ENCODE measurements at places on chromosomes 6 and 20.

GRCh38 chr20:10971096-10971495 lies 297.3 kb upstream of the JAG1 start:
- no peak for DNase-seq

DNA sequence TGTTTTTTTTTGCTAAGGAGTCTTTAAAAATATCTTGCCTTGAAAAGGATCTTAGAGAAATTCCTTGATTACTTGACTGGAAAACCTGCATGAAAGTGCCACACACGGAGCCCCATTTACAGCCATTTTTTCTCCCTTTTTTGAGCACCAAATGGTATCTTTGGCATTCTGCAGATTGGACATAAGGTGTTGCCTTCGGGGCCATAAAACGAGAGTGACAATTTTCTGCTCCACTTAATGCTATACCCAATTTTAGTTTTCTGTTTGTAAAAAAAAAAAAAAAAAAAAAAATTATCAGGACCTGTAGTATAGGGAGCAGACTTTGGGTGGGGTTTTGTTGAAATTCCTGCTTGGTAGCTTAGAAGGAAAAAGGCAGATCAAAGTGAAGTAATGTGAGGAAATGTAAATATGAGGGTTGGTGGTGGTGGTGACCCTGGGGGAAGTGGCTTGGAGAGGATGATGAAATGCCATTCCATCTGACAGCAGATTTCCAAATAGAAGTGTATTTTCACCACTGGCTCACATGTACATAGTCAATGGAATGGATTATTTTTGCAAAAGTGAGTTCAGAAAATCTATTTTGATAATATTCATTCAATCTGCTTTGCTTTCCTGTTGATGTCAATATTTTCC lies 212.1 kb upstream of the SOX4 start:
- DNase-seq, result no peak

GRCh38 chr6:16803294-16804200 lies 42.3 kb upstream of the ATXN1 start:
- DNase-seq, result no peak

DNA sequence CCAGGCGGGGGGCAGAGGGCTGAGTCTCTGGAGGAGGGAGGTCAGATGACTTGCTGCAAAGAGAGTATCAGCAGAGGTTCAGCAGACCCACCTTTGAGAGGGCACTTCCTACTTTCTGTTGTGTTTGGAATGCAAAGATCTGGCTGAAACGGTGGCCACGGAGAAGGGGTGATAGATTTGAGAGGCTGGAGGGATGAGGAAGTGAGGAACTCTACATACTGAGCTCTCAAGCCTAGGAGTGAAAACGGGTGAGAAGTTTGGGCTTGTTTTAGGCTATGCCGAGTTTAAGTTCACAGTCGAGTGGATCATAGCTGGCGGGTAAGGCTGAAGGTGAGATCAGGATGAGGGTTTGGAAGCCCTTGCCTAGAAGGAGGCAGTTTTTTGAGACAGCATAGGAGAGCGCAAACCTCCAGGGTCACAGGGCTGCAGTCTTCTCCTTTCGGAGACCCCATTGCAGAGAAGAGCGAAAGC lies 477 bp upstream of the ITPA start:
- DNase-seq, result no peak

DNA sequence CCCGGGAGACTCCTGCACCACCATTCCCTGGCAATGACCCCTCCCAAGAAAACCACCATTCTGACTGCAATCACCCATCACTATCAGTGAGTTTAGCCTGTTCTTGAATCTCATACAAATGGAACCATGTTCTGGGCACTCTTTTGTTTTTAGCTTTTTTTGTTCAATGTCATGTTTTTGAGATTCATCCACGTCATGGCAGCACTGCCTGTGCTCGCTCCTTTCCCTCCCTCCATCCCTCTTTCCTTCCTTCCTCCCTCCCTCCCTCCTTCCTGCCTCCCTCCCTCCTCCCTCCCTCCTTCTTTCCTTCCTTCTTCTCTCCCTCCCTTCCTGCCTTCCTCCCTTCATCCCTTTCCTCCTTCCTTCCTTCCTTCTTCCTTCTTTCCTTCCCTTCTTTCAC lies 44.4 kb upstream of the PMEPA1 start:
- DNase-seq, result no peak

DNA sequence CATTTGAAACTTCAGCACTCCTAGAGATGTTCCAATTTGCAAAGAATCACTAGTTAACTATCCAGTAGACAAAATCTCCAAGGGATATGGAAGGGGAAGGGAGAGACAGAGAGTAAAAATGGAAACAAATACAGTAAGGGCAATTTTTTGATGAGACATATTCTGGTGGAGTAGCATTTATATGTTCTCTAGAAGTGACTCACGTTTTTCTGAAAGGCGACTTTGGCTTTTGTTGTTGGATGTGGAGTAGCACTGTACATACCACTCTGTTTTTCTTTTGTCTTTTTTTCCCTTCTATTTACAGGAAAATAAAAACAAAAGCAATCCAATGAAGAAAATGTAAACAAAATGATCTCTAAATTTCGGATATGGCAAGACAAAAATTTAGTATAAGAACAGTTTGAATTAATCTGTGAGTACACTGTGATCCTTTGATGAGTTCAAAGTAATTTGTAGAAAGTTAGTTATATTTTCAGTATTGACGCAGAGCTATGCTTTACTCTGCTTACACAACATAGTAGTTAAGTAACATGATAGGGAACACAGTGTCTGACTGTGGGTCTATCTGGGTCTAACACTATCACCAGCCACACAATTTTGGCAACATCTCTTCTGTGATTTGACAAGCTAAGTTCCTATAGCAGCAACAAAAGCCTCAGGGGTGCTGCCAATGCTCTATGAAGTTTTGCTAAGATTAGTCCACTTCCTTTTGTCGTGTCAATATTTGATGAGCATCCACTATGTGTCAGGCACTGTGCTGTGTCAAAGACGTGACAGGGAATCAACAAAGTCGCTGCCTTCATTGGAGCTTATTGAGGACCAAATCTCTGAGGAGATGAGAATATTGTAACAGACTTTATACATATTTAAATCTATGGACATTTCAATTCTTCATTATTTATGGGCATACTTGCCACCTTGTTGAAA lies 27.3 kb upstream of the TAGAP start:
- DNase-seq, result no peak

DNA sequence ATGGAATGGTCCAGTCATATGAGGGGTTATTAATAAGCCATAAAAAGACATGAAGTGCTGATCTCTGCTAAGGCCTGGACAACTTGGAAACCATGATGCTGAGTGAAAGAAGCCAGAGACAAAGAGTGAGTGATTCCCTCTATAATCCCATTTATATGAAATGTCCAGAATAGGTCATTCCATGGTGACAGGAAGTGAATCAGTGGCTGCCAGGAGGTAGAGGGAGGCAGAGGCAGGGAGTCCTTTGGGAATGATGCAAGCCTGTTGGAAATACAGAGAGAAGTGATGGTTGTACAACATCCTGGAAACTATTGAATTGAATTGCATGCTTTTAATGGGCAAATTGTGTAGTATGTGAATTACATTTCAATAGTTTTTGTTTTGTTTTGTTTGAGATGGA lies 26.4 kb downstream of the ANKRD60 start:
- no peak for DNase-seq

DNA sequence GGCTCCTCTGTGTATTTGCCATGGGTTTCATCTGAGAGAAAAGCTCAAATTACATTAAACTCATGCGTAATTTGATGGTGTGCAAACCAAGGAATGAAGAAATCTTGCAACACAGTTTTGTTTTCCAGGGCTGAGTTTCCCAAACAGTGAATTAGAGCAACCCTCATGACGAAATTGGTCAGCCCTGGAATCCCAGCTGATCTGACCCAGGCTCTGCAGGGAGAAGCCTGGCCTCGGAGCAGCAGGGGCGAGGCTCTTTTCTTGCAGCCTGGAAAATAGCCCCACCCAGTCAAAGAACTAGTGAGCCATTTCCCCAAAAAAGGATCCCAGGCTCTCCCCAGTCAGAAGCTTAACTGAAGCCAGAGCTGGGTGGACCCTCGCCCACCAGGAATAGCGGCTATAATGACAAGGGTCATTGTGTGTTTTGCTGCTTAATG lies 107.3 kb upstream of the SNX9 start:
- peak; percentile 76 for DNase-seq

DNA sequence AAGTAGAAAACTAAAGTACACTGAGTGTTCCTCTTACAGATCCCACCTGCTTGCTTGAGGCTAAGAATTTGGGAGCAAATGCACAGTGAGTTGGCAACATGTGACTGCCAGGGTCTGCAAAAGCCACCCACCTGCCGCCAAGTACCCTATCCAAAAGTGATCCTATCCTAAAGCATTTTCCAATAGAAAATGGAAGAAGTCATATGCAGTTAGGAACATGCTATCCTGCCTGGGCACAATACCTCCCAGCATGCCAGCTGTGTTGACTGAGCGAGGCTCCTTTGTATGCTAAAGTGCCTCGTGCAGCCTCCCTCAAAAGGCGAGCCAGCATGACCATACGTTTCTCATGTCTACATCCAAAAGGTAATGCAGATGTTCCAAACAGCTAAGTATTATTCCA lies 52.7 kb downstream of the TRAF3IP2 start:
- DNase-seq, result no peak

- DNase-seq, result peak; percentile 40
These were observed 2.1 kb upstream of the RBM38 start for GRCh38 chr20:57388953-57389694.

GRCh38 chr6:63493557-63493956 lies 78.7 kb upstream of the LOC128125822 start:
- no peak for DNase-seq

- DNase-seq, result no peak
These were observed 15.8 kb upstream of the PMEPA1 start for GRCh38 chr20:57725636-57726035.

GRCh38 chr6:86963352-86963751 lies 26.0 kb downstream of the HTR1E start:
- no peak for DNase-seq

GRCh38 chr20:7856756-7857155 lies 83.5 kb downstream of the HAO1 start:
- peak; percentile 74 for DNase-seq

DNA sequence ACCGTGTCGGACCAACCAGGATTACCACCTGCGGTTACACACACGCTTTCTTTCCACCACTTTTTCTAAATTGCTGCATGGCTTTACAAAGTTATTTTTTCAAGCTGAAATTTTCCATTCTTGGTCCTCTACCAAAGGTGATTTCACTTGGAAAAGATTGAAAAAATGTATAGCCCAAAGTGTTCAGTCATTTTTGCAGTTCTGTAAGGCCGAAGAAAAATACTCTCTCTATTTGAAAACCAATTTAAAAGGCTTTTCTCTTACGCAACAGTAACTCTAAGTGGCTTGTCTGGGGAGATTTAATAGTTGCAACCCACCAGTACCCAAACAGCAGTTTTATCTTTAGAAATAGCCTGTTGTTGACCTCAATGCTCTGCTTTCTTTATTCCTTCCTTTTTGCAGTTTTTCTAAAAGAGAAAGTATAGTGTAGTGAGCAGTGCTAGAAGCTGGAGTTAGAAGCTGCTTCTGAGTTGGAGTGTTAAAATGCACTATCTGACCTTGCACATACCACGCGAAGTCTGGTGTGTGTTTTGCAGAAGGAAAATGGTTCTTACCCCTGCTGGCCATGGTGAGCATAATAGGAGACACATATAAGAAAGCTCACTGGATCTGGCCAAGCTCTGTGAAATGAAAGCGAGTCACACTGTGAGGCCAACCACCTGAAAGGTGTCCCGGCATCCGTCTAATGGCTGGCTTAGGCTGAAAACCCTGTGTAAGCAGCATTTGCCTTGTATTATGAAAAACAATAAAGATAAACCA lies 271.6 kb upstream of the PRND start:
- DNase-seq, result peak; percentile 31

- peak; percentile 83 for DNase-seq
These were observed 367.5 kb downstream of the GRIK2 start for GRCh38 chr6:101760843-101761621.

Data from EL (cell line).